ENCODE measurements at places on chromosomes 1 and 21.

DNA sequence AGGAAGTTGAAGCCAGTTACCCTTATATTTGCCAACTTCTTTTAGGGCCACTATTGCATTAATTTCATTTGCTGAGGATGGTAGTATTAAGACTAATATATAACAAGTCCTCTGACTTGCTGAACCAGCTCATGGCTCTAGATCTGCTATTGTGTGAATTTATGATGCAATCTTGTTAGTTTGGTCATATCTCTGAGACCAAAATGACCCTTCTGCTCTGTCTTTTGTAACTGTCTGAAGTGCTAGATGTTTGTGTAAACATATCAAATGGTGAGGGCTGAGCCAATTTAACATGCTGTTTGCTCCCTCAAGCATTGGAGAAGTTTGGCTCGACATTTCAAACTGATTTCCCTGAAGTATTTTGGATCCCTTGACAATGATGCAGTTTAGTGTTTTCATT is 106.9 kb upstream of the PTGFR start:
- DNase-seq, result no peak

DNA sequence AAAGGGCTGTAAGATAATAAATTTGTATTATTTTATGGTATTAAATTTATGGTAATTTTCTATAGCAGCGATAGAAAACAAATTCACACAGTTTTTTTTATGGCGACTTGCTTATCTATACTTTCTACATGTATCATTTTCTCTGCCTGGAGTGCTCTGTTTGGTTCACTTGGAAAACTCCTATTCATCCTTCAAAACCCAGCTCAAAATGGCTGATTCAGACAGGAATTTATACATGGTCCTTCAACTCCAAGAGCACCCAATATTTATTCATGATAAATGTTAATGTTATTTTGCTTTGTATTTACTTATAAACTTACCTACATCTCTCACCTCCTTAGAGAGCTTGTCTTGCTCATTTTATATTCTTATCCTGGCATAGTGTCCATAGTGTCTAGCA is 55.6 kb upstream of the SSX2IP start:
- DNase-seq, result no peak

- no peak for DNase-seq
These were observed 95.1 kb upstream of the KRTAP19-8 start for GRCh38 chr21:31133243-31133830.

- DNase-seq, result no peak
These were observed 932 bp upstream of the FCRLA start for GRCh38 chr1:161706113-161706481.

DNA sequence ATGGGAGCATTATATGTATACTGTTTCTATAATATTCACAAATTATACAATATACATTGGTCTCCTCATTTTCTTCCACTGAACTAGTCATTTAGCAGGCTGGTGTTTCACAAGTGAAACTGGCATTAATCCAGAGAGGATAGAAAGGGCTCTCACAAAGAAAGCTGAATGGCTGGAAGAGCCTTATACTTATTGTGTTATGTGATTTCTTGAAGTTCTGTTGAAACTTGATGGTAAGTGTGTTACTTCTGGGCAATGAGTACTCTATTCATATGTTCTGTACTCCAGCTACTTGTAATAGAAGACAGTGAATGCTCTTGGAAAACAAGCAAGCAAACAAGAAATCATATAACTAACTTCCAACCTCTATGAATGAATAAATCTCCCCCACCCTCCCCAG is 14.9 kb downstream of the STX12 start:
- DNase-seq, result no peak

DNA sequence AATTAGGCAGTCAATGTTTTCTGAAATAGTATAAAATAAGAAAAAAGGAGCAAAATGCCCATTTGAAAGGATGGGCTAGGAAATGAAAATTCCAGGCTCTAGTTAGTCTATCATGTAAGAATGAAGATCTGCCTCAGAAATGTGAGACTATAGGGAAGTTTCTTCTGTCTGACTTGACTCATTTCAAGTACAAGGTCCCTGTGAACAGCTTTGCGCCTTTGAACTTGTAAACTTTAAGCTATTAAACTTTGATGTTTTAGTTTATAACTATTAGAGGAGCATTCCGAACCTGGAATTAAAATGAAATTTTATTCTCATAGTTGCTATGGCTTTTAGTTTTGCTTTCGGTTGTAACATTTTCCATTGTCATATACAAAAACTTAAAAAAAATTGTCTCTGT is 199.4 kb downstream of the RPS6KC1 start:
- no peak for DNase-seq

DNA sequence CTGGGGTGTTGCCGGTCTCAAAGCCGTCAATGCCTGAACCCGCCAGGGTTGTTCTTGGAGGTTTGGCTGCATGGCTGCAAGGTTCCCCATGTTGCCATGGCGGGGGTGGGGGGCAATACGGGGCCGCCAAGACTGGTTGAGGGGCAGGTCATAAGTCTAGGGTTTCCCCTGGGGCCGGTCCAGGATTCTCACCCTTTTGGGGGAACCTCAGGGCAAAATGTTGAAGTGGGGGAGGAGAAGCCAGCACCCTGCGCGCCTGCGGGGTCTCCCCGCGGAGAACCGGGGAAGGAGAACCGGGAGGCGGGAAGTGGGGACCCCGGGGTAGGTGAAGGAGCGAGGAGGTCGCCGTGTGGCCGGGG is 401 bp upstream of the ARHGEF10L start:
- no peak for DNase-seq

- no peak for DNase-seq
These were observed 4.3 kb downstream of the INTS7 start for GRCh38 chr1:212030936-212031528.

DNA sequence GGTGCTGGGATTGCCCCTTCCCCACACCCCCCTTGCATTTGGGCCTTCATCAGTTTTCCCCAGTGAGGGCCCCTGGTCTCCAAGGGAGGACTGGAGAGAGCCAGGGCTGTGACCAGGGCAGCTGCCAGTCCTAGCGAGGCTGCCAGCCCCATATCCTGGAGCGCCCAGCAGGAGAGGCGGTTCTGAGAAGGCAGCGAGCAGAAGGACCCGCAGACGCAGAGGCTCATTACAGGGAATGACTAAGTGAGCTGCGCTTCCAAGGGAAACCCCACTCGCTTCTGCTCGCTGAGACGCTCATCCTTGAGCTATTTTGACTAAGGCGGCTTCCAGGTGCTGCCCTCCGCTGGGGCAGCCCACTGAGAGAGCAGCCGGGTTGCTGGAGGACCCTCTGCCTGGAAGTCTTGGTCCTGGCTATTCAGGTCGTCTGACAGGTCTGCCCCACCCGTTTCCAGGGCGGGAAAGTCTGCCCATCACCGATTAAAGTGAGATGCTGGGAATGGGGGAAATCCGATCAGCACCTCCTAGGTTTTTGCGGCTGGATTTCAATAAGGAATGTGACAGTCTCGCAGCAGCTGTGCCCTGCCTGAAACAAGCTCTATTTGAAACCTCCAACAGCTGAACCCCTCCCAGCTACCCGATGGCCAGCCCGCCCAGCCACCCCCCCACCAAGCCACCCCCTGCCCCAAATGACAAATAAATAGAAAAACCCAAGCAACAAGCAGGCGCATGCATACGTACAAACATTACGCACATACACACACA is 2.8 kb downstream of the KCNN3 start:
- DNase-seq, result peak; percentile 20

DNA sequence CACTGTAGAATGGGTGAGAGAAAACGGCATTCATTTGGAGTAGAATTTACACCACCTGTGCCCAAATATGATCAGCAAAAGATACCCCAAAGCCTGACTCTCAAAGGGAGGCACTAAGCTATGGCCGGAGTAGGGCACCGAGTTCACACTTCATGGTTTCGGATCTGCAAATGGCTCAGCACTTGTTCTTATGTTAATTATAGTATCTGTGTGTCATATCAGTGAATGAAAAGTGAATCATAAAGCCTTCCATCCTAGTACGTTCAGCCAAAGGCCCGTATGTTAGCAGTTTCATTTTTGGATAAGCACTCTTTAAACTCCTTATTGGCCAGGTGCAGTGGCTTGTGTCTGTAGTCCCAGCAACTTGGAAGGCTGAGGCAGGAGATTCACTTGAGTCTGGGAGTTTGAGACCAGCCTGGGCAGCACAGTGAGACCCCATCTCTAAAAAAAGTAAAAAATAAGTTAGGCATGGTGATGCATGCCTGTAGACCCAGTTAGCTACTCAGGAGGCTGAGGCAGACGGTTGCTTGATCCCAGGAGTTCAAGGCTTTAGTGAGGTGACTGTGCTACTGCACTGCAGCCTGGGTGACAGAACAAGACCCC is 4.9 kb upstream of the CORT start:
- no peak for DNase-seq

DNA sequence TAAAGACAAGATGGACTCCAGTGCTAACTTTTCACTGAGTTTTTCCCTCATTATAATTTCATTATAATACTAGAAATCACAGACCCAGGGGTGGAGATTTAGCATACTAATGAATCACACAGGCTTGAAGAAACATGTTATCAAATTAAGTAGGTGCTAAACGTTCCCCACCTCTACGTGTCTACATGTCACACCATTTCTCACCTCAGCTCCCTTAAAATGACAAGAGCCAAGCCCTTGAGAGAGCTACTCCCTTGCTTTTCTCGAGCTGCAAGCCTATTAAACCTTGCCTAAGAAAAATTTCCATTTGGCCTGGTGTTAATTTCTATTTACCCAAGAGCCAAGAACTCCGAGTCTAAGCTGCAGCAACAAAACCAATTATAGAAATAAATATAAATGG is 396.3 kb upstream of the NEGR1 start:
- DNase-seq, result no peak

GRCh38 chr1:172671591-172671990 is 12.7 kb downstream of the FASLG start:
- DNase-seq, result no peak

DNA sequence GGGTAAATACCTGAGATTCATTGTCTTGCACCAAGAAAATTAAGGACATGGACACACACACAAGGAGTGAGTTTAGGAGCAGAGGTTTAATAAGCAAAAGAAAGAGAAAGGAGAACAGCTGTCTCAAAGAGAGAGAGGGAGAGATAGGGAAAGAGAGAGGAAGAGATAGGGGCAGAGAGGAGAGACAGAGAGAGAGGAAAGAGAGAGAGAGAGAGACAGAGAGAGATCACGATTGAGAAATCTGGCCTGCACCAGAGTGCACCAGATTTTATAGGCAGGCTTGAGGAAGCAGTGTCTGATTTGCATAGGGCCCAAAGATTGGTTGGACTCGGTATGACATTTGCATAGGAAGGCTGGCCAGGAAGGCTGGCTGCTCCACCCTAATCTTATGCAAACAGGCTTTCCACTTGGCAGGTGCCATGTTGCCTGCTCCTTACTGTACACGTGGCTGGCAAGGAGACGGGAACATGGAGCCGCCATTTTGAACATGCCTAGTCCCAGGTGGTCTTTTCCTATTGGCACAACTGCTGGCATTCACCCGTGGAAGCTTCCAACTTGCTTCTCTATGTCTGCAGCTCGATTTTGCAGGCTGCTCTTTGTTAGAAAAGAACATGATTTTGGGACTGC is 419.9 kb downstream of the ZP4 start:
- DNase-seq, result no peak

DNA sequence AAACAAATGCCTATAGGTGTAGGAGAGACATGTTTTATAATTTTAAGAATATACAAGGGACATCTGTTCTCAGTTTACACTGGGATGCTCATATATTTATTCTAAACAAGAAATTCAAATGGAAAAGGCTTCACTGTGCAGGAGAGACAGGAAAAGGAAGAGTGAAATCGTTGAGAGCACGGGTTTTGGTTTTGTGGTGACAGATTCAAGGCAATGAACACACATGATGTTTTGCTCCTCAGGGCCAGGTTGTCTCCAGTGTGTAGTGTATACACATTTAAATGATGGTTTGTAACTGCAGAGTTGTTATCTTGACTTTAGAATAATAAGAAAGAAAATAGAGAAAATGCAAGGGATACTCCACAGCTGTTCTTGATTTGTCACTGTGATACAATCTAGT is 73.7 kb downstream of the S1PR1 start:
- no peak for DNase-seq

- DNase-seq, result peak; percentile 42
These were observed at the start of gene PYGO2 for GRCh38 chr1:154961207-154962155. PYGO2 (minus strand) TSS chr1:154961782; CDS start chr1:154961576, 206 bp downstream.

DNA sequence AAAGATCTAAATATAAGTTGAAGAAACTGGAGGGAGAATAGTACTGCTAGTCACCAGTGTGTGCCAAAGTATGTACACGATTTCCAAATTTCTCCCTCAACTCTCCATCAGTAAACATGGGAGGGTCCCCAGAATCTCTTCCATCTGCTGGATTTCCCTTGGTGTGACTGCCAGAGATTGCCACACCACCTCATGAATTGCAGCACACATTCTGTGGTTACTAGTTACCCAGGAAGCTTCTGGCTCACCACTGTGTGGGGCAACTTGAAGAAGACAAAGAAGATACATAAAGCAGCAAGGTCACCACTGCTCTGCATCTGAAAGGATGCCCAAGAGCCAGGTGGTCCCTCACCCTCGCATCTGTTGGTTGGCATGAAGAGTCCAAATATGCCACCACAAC is 191.7 kb upstream of the ESRRG start:
- DNase-seq, result no peak

DNA sequence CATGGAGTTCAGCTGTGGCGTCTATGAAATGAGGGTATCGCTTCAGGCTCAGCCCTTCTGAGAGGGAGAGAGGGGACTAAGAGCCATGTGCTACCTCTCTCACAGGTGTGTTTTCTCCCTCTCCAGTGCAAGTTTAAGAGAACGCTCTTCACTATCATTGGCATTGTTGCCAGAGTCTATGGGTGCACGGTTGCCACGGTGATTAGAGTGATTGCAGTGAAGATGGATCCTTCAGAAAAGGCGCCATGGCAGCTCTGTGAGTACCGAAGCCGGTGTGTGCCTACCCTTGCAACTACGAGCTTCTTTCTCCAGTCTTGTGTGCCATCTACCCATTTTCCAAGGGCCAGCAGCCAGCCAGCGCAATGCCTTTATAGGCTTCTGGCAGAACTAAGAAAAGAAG is 290.5 kb downstream of the OMA1 start:
- DNase-seq, result no peak

DNA sequence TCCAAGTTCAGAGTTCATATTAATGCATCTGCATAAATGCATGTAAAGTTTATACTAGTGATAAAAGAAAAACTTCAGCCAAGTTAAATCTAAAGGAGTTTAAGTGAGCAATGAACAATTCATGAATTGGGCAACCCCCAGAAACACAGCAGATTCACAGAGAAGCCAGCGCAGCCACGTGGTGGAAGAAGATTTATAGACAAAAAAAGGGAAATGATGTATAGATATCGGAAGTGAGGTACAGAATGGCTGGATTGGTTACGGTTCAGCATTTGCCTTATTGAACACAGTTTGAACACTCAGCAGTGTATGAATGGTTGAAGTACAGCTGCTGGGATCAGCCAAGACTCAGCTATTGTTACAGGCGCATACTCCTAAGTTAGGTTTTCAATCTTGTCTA is 5.7 kb downstream of the AK5 start:
- no peak for DNase-seq

Data from DMS79 (cell line).